Left kidney (tissue), 8 donors: ENCODE measurements at places on chromosomes 12 and 14. TPM values are rescaled to one million over a fixed set of nuclear protein-coding genes. Genes with fewer than 3 reads are reported as not detected.

Gene TMEM229B
- 2.6 TPM for polyA plus RNA-seq

Gene DAO
- polyA plus RNA-seq, result 0.58 TPM

DNA sequence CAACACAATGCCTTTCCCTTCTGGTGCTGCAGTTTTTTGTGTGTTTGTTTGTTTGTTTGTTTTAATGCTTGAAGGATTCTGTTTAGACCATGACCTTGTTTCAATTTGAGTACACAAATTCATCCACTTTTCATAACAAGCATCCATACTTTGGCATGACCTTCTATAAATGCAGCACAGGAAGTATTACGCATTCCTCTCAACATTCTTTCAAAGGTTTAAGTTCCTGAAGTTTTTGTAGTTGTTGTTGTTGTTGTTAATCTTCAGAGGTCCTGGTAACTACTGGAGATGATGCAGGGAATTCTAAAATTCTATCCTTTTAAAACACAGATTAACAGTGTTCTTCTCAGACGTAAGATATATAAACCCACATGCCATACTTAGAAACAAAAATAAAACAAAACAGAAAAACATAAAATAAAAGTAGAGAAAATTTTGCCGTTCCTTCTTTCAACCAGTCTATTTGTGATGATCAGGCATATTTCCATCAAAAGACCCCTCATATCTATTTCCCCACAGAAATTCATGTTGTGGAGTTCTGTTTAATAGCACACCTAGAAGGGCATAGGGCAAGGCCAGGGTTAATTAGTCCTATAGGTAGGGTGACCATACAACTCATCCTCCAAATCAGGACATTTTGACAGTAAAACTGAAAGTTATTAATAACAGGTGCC lies 529.9 kb downstream of the NOVA1 start:
- no peak for DNase-seq

GRCh38 chr14:71204231-71204630 lies 297.0 kb downstream of the PCNX1 start:
- DNase-seq, result no peak
